Esophagus squamous epithelium (tissue), 5 donors: ENCODE measurements at places on chromosomes 4 and X. TPM values are rescaled to one million over a fixed set of nuclear protein-coding genes. Genes with fewer than 3 reads are reported as not detected.

DNA sequence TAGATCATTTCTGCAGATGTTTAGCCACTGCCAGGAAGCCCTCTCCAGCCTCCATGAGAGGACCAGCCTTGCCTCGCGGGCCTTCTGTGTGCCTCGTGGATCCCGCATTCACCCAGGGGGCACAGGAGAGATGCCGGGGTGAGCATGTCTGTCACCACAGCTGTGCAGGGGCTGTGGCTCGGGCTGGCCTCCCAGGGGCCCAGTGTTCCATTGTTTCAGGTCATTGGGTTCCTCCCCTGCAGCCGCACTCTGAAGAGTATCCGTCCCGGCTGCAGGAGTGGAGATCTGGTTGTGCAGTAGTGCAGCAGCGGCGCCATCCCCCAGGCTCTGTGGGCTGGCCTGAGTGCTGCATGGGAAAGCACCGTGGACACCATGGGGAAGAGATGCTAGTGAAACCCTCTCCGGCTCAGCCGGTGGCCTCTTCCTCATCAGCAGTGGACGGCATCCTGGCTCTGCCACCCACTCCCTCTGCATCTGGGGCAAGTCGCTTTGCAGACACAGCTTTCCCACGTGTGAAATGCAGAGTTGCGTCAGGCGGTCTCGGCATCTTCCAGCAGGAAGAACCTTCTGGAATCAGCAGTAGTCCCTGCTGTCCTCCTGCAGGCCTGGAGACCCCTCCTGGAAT, 29.1 kb downstream of the TBC1D14 start:
- DNase-seq = no peak

DNA sequence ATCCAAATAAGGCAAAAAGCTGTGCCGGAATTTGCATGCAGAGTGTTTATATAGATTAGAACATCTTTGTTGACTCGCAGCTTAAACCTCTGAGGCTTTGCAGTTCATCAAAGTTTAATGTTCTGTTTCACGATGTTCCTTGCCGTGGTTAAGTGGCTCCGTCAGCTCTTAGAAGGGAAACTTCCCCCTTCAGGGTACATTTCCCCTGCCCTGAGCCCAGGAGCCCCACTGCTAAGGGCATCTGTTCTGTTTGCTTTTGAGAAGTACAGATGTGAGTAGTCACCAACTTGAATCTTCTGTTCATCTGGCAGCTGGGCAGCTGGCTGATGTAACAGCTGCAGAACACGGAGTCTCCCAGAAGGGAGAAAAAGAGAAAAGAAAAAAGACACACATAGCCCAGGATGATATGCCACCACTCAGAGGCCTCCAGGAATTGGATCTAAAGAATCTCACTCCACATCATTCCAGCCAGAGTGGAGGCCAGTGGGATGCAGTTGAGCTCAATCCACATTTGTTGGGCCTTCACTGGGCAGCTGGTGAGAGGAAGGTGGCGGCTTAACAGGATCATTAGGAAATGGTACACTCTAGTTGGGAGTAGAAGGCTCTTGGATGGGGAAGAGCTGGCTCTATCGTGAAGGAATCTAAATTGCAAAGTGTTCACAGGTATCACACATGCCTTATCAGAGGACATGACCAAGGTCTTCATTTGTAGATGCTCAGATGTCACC, 178.7 kb upstream of the RBPJ start:
- DNase-seq = no peak

Gene XPNPEP2
- total RNA-seq = not detected

- no peak for DNase-seq
These were observed 103.9 kb upstream of the MAOA start for GRCh38 chrX:43552156-43552555.

DNA sequence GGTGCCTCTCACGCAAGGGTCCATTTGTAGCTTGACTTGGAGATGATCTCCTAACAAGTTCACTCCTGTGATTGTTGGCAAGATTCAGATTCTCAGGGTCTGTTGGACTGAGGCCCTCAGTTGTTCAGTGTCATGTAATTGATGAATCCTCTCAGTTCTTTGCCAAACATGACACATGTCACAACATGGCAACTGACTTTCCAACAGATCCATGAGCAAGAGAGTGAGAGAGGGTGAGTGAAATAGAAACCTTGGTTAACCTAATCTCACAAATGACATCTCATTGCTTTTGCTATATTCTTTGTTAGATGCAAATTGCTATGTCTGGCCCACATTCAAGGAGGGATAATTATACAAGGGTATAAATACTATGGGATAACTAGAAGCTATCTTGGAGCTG, 231.0 kb upstream of the PCDH10 start:
- no peak for DNase-seq

Gene PNMA5
- total RNA-seq = not detected

Gene CT47B1
- not detected for total RNA-seq

- no peak for DNase-seq
These were observed 12.6 kb downstream of the P2RY10 start for GRCh38 chrX:78957768-78958130.

DNA sequence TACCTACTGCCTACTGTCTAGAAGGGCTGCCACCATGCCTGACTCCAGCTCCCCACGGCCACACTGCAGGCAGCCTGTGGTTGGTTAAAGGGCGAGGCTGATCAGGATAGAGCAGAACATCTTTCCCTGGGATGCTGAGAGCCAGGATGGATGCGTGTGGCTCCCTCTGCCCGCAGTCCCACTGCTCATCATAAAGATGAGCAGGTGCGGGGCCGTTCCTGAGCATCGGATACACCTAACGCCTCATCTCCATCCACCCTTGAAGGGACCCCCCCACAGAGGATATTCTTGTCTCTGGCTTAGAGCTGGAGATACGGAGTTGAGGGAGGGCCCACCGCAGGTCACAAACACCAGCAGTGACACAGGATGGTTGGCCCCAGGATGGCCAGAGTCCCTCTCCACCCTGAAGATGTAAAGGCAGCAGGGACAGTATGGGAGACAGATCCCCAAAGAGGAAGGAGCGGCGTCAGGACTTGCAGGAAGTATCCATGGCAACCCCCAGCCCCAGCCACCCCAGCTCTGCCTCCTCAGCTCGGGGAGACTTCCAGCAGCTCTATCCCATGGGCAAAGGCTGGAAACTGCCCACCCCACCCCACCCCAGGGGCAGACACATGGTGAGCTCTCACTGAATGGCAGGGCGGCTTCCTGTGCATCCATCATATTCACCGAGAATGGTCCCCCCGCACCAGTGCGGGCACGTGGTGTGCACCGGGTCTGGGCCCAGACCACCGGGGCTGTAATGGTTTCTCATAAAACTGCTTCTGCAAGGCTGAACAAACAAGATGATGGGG, 19.3 kb downstream of the PPP2R2C start:
- DNase-seq = no peak

Gene MAP3K15
- total RNA-seq = not detected

Gene PIM2
- 3.3 TPM for total RNA-seq

DNA sequence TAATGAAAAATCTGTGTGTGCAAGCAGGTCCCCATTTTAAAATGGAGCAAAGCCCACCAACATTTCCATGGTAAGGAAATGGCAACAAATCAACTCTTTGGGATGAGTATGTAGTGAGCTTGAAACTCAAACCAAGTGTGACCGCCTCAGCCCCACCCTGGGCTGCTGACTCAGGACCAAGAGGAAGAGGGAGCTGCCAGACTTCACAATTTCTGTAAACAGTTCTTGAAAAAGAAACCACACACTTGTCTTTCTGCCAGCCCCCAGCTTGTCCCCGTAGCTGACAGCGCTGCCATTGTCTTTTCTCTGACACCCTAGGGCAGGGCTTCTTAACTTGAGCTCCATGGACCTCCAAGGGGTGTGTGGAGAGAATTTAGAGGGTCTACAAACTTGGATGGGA, 10.3 kb downstream of the RTL5 start:
- DNase-seq = peak; percentile 6

GRCh38 chr4:31613946-31614623, 893.9 kb downstream of the PCDH7 start:
- no peak for DNase-seq

Gene PSMD10
- 41.4 TPM for total RNA-seq
